ENCODE measurements at places on chromosomes 11 and 22. TPM values are rescaled to one million over a fixed set of nuclear protein-coding genes. Genes with fewer than 3 reads are reported as not detected.

GRCh38 chr22:17303840-17304779 lies 65.2 kb upstream of the CECR2 start:
- no peak for DNase-seq

DNA sequence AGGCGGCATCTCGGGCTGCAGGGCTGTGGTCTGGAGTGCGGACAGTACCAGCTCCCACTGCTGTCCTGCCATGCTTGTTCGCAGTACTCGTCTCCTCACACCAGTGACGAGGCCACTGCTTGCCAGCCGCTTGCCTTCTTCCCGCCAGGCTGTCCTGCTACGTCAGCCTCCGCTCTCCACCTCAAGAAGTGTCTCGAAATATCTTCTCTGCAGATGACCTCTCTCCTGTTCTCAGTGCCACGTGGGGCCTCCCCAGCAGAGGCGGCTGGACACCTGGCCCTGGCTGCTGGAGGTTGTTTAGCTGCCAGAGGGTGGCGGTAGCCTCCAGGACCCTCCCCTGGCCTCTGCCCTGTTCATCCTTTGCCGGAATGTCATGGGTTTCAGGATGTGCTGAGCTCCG lies 3.1 kb upstream of the CCDC188 start:
- no peak for DNase-seq

GRCh38 chr22:50456466-50457234 lies 18.2 kb downstream of the SBF1 start:
- no peak for DNase-seq

DNA sequence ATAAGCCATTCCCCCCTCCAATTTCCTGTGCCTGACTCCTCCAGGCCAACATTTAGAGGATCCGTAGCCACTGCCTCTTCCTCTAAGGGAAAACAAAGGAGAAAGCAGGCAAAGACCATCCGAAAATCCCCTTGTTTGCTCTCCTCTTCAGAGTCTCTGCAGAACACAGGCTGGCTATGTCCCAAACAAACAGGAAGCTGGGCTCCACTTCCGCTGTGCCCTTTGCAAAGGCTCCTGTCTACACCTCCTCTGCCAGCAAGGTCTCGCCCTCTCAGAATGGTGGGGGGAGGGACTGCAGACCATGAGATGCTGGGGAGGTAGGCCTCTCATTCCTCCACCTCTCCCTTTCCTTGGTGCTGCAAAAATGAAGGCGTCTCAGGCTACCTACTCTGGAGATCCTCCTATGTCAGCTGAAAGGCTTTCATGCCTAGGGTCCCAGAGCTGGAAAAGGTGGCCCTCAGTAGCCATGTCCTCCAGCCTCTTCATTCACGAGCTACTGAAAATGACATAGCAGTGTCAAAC lies 596.2 kb downstream of the BUD13 start:
- no peak for DNase-seq

DNA sequence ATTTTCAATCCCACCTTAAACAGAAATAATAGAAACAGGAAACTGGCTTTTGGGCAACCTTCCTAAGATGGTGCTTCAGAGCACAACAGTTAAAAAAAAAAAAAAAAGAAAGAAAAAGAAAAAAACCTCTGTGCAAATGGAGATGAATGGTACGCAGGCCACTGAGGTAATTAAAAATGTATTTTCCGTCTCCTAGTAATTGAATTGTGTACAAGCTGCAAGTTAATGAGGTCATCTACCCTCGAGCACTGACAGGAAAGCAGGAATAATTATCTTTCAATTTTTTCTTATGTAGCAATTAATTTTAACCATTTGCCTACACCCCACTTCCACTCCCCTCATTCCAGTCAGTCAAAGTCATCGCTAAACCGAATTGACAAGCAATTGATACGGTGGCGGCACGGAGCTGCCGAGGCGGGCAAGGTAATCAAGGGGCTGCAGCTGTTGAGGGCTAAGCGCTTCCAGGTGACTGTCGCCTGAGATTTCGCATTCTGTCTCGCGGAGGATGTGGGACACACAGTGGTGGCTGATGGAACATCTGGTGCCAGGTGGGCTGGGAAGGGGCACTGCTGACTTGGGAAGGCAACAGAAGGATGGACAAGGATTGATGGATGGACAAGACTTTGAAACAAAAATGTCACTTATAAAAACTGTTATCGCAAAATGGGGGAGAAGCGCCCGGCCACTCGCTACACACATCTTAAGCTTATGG lies 109.4 kb downstream of the RCN1 start:
- no peak for DNase-seq

DNA sequence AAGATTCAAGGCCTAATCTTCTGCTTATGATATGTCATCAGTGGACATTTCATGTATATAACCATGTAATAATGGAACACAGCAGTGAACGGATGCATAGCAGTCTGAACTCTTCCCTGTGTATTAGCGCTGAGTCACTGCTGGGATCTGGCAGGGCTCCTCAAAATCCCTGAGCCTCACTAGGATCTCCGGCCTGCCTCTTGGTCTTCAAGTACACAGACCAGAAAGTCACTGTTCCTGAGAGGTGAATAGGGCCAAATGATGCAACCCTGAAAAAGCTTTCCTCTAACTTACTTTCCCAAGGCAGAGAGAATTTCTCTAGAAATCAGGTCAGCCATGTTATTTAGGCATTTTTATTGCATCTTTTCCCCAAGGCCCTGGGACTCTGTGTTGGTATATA lies 35.0 kb downstream of the POU2AF1 start:
- DNase-seq: peak; percentile 31

- peak; percentile 48 for DNase-seq
Observed at GRCh38 chr22:50641696-50642607, 14.0 kb upstream of the ARSA start.

DNA sequence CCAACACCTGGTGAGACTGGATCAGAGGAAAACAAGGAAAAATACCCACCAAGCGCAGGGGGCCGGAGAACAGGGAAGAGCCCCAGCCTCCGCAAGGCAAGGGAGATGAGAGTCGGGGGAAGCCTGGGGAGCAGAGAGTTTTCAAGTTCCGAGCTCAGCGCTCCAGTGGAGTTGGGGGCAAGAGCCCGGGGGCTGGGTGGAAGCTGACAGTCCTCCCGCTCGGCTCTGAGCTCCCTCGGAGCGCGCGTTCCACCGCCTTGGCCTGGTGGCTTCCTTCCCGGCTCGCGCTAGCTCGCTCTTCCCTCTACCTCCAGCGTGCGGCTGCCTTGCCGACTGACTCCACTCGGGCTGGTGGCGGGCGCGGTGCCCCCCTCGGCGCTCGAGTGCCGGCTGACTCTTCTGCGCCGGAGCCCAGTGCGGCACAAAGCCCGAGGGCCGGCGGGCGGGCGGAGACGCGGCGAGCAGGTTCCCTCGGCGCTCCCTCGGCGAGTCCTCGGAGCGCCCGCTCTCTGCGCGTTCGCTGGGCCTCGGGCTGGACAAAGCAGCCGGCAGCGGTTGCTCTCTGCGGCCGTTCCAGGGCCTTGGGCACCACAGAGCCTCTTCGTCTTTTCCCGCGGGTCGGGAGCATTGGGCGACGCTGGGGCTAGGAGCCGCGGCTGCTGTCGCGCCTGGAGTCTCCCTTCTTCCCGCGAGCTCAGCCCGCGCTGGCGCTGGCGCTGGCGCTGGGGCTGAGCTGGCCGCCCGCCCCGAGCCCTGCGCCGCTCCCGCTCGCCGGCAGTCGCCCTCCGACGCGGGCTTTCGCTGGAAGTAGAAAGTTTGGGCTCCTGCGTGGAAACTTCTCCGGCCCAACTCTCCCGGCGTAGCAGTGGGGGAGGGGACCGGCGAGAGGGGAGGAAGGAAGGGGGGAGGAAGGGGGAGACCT lies 1.0 kb downstream of the PAX6 start:
- DNase-seq: no peak

DNA sequence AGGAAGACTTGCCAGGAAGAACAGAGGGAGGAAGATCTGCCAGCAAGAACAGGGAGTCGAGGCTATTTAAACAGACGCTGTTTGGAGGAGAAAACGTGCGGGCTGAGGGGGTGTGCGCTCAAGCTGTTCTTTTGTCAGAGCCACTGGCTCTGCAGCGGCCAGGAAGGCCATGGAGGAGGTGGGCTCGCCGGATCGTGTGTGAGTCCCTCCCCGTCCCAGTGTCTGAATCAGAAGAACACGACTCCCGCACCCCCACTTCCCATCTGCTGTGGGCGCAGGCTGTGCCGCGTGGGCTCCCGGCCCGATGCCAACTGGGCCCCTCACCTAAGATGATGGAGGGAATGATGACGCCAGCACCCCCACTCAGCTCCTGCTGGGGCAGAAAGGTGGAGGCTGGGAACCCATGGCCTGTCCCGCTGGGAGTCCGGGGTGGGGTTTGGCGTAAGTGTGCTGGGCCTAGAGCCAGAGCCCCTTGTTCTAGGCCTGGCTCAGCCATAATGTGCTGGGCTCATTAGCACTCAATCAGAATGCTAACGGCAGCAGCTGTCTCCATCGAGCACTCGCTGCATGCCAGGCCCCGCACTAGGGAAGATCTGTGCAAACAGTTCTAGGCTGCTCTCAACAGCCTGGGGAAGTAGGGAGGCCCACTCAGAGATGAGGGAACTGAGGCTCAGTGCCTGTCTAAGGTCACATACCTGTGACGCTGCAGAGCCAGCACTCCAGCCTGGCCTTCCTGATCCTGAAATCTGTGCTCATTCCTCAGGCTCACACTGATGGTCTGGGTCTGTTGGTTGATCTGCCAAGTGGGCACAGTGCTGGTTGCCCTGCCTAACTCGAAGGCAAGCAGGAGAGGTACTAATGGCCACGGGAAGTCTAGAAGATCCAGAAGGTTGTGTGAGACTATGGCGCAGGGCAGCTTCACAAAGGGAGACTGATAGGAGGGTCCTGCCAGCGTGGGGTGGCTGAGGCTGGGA lies 11.5 kb downstream of the NPTXR start:
- no peak for DNase-seq

DNA sequence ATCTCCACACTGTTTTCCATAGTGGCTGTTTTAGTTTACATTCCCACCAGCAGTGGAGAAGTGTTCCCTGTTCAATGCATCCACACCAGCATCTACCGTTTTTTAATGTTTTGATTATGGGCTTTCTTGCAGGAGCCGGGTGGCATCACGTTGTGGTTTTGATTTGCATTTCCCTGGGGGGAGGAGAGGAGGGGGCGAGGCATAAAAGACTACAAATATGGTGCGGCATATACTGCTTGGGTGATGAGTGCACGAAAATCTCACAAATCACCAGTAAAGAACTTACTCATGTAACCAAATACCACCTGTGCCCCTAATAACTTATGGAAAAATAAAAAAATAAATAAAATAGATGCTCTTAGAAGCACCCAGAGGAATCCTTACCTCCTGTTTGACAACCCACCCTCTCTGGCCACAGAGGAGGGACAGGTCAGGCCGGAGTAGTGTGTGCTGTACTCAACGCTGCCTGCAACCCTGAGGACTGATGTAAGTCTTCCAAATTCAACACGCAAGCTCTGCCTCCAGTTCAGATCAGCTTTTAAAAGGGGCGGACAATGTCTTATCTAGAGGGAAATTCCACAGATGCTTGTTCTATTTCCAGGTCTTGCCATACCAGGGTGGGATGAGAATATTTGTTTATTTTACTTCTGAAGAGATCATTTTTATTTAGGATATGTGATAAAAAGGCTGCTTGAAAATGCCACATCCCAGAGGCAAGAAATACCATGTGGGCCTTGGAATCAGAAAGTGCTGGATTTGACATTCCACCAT lies 329.6 kb upstream of the B3GAT1 start:
- no peak for DNase-seq

DNA sequence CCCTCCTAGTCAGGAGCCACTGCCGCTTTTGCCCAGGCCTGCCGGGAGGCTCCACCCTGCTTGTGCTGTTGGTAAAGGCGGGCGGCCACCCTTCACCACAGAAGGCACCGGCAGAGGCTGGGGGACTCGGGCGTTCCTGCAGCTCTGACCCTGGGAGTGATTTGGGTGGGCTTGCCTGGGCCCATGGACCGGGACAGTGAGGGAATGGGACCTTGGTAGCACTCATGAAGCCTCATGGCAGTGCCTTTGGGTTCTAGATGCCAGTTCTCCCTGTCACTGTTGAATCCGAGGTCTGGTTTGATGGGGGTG lies 4.4 kb downstream of the TPCN2 start:
- DNase-seq: no peak

DNA sequence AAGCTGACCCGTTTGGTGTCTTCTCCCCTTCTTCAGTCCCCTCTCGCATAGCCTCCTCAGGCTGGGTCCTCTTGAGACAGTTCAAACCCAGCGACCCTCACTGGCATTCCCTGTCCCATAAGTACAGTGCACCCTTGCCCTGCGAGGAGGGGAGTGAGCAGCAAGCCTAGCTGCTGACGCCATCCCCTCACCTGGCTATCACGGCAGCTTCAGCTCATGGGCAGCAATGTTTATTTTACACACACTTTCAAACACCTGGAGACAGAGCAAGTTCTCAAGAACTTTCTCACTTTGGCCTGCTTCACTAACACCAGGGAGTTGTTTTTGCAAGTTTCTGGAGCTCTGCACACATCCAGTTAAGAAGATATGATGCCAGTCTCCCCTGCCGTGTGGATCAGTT lies 189.6 kb upstream of the E2F8 start:
- no peak for DNase-seq

- DNase-seq: no peak
Observed at GRCh38 chr11:91239359-91239758, 985.3 kb upstream of the FAT3 start.

DNA sequence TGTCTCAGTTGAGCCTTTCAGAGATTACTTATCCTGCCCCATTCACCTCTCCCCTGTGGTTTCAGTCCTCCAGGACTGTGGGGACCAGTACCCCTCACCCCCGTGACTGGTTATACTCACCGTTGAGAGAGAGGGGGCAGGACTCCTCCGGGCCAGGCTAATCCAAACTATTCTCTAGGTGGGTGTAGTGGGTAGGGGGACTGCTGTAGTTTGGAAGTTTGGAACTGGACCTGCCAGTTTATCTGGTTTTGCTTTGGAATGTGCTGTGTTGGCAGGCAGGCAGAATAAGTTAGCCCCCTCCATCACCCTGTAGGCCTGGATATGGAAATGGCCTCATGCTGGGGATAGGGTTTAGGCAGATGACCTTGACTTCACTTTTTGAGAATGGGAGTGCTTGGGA lies 13.5 kb downstream of the TEAD1 start:
- no peak for DNase-seq

DNA sequence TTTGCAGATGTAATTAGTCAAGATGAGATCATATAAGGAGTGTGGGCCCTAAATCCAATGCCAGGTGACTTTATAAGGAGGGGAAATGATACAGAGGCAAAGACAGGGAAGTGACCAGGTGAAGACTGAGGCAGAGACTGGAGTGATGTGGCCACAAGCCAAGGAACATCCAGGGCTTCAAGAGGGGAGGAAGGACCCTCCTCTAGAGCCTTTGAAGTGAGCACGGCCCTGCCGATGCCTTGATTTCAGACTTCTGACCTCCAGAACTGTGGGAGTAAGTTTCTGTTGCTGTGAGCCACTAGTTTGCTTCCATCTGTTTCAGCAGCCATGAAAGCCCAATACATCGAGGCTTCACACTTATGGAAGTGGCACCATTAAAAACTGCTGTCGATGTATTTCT lies 78.7 kb downstream of the SHANK2 start:
- no peak for DNase-seq

GRCh38 chr11:24298146-24298545 lies 198.7 kb upstream of the LUZP2 start:
- DNase-seq: peak; percentile 55

Gene GPR83
- total RNA-seq: 0.10 TPM

Gene SEC14L6
- 18.4 TPM for total RNA-seq

Gene DEUP1
- 0.59 TPM for total RNA-seq

Gene ST14
- total RNA-seq: 18.3 TPM

Gene OR8D4
- total RNA-seq: 0.30 TPM

Gene VWCE
- total RNA-seq: 0.49 TPM

Gene MPZL3
- total RNA-seq: 26.1 TPM

Gene APOBEC3B
- total RNA-seq: 3.1 TPM

Measured in skin of body (tissue), 3 donors.